CD8-positive, alpha-beta memory T cell (primary cell): ENCODE measurements at places on chromosomes 5 and 9.

DNA sequence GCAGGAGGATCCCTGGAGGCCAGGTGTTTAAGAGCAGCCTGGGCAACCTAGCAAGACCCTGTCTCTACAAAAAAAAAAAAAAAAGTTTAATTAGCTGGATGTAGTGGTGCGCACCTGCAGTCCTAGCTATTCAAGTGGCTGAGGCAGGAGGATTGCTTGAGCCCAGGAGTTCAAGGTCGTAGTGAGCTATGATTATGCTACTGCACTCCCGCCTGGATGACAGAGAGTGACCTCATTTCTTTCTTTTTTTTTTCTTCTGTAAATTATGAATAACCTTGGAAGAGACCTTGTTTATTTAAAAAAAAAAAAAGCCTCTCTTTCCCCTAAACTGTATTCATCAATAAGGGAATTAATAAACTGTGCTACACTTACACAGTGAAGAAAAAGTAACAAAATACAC, 43.6 kb upstream of the SLC30A5 start:
- H3K27ac ChIP-seq = no peak overlapping the region
- H3K4me1 ChIP-seq = no peaks in the 10 kb centered on the region
- no peaks in the 10 kb centered on the region for H3K36me3 ChIP-seq
- no peak for DNase-seq
- H3K4me3 ChIP-seq = no peak overlapping the region
- no peaks in the 10 kb centered on the region for H3K27me3 ChIP-seq

DNA sequence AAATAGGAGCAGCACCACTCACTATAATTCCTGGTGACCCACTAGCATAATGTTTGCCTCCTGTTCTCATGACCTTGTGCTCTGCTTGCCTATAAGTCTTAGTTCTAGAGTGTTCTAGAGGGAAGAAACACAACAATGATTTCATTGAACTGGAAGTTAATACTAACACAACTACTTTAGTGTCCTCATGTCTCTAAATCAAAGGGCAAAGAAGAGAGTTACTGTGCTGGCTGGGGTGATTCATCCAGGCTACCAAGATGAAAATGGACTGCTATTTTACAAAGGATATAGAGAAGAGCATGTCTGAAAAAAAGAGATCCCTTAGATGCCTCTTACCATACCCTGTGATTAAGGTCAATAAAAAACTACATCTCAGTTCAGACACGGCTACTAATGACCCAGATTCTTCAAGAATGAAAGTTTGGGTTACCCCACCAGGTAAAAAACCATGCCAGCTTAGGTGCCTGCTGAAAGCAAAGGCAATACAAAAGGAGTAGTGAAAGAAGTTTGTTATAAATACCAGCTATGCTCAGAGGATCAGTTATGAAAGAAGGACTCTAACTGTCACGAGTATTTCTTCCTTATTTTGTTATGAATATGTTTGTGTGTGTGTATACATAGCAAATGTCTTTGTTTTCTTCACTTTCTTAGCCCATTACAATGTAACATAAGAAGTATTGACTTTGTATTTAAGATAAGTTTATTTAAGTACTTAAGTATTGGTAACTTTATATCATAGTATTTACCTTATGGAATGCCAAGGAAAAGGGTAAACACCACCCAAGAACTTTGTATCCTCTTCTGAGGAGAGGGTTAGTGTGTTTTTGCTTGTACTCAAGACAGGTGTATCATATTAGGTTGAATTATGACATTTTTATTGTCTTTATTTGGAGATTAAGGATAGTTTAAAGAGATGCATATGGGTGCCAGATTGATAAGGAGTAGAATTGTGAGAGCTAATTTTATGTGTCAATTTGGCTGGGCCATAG, 314.1 kb upstream of the PTGER4 start:
- no peak overlapping the region for H3K27ac ChIP-seq
- no peaks in the 10 kb centered on the region for H3K4me1 ChIP-seq
- no peak overlapping the region for H3K4me3 ChIP-seq
- no peak for DNase-seq
- H3K36me3 ChIP-seq = no peaks in the 10 kb centered on the region

- H3K27me3 ChIP-seq = no peaks in the 10 kb centered on the region
- H3K36me3 ChIP-seq = no peaks in the 10 kb centered on the region
- H3K4me1 ChIP-seq = no peaks in the 10 kb centered on the region
- H3K4me3 ChIP-seq = no peak overlapping the region
- DNase-seq = no peak
- H3K27ac ChIP-seq = no peak overlapping the region
Observed at GRCh38 chr5:111734013-111734412, 23.0 kb downstream of the NREP start.

- H3K36me3 ChIP-seq = no peaks in the 10 kb centered on the region
- no peaks in the 10 kb centered on the region for H3K4me1 ChIP-seq
- no peak overlapping the region for H3K27ac ChIP-seq
- DNase-seq = no peak
Observed at GRCh38 chr9:108688051-108688450, 167.7 kb downstream of the ACTL7B start.

- H3K27ac ChIP-seq = no peak overlapping the region
- H3K4me1 ChIP-seq = no peaks in the 10 kb centered on the region
- H3K27me3 ChIP-seq = no peaks in the 10 kb centered on the region
- no peak for DNase-seq
Observed at GRCh38 chr5:16477541-16477940, 11.9 kb upstream of the ZNF622 start.

- no peak overlapping the region for H3K4me3 ChIP-seq
- H3K36me3 ChIP-seq = no peaks in the 10 kb centered on the region
- H3K4me1 ChIP-seq = no peaks in the 10 kb centered on the region
- DNase-seq = no peak
- H3K27me3 ChIP-seq = no peaks in the 10 kb centered on the region
Observed at GRCh38 chr5:168104350-168104749, 187.1 kb upstream of the WWC1 start.

DNA sequence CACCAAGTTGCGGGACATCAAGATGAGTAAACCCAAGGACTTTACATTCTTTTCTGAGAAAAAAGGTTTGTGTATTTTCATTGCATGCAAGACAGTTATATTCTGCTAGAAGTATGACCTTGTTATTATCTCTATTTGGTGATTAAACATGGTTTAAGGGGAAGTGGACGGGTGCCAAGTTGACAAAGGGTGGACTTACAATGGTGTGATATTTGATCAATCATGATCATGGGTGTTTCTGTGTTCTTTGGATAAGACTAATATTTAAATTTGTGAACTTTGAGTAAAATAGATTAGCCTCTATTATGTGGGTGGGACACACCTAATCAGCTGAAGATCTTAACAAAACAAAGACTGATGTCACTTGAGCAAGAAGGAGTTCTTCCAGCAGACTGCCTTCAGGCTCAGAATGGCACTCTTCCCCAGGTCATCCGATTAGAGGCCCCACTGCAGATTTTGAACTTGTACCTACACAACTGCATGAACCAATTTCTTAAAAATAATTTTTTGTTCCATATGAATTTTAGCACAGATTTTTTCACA, 782.9 kb downstream of the CDH12 start:
- no peak overlapping the region for H3K27ac ChIP-seq
- H3K27me3 ChIP-seq = no peaks in the 10 kb centered on the region
- no peaks in the 10 kb centered on the region for H3K36me3 ChIP-seq
- no peak for DNase-seq
- no peak overlapping the region for H3K4me3 ChIP-seq

DNA sequence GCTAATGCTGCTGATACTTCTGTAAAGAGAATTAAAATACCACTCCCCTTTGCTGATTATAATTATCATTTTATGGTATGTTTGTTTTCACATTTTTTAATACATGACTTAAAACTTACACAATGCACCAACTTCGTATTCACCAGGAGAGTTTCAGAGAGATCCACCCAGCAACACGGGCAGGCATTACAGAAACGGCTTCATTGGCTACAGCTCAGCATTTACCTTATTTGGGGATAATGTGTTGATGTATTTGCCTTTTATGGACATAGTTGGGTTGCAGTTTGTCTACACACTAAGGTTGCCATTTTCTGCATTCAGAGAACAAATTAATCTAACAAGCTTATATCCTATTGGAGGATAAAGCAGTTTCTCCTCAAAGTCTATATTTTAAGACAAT, 423.6 kb downstream of the PRDM9 start:
- H3K27me3 ChIP-seq = no peaks in the 10 kb centered on the region
- DNase-seq = no peak
- no peaks in the 10 kb centered on the region for H3K4me1 ChIP-seq
- H3K4me3 ChIP-seq = no peak overlapping the region

- H3K27me3 ChIP-seq = no peaks in the 10 kb centered on the region
- no peak for DNase-seq
- no peak overlapping the region for H3K4me3 ChIP-seq
- H3K27ac ChIP-seq = no peak overlapping the region
Observed at GRCh38 chr5:2333291-2333690, 418.2 kb downstream of the IRX2 start.

DNA sequence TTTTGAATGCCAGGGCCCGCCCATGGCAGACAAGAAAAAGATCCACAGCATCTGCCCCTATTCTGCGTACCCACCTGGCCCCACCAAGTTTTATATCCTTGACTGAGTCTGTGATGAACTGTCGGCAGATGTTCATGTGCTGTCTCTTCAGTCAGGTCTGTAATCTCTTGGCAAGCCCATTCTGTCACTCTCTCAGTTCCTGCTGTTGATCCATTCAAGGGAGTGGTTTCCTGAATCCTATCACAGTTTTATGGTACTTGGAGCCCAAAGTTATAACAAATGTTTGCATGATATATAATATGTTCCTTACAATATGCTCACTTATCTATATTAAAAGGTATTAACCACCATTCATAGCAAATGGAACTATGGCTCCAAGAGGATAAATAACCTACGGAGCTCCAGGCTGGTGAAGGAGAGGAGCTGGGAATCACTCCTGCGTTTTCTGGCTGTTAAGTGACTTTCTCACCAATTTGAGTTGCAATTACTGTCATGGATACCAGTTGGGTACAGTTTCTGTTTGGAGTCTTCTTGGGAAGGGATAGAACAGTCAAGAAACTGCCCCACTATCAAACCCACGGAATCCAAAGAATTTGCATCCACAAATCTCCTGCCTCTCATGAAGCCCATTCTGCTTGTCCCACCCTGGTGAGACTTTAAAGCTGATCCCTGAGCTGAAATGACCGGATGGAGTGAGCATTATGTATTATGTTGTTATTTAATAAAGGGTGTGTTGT, 103.4 kb upstream of the SPRY4 start:
- DNase-seq = no peak
- H3K4me1 ChIP-seq = peaks cover 39% of the 10 kb centered on the region
- H3K4me3 ChIP-seq = no peak overlapping the region
- no peak overlapping the region for H3K27ac ChIP-seq
- H3K27me3 ChIP-seq = no peaks in the 10 kb centered on the region

DNA sequence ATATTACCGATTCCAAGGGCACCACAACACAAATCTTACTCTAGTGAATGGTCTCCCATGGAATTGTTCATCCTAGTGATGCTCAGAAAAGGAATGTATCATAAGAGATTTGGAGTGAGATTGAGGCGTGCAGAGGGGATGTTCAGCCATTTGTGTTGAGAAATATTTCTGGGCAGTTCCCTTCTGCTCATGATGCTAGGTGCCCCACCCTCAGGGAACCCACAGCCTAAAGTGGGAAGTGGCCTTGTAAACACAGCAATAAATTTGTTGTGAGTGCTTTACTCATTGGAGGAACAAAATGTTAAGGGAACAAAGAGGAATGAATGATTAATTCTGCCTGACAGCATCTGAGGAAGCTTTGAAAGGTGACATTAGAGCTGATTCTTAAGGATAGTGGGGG, 129.9 kb downstream of the TLE4 start:
- H3K4me3 ChIP-seq = no peak overlapping the region
- no peaks in the 10 kb centered on the region for H3K27me3 ChIP-seq
- peaks cover 9% of the 10 kb centered on the region for H3K4me1 ChIP-seq
- DNase-seq = no peak
- H3K27ac ChIP-seq = no peak overlapping the region

DNA sequence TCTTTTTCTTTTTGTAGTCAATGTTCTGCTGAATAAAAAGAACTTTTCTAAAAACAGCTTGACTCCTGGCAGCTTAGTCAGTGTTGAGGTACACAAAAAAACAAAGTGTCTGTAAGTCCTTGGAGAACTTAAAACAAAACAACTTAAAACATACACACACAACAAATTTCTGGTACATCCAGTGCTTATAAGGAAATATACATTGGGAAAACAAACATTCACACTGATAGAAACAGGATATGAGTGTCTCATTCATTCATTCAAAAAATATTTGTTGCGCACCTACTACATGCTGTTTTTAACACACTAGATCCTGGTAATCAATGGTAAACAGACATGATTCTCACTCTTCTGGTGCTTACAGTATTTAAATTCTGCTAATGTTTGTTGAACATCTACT, 27.4 kb upstream of the MEGF9 start:
- no peaks in the 10 kb centered on the region for H3K4me1 ChIP-seq
- no peaks in the 10 kb centered on the region for H3K36me3 ChIP-seq
- no peak overlapping the region for H3K27ac ChIP-seq
- no peaks in the 10 kb centered on the region for H3K27me3 ChIP-seq
- DNase-seq = no peak

DNA sequence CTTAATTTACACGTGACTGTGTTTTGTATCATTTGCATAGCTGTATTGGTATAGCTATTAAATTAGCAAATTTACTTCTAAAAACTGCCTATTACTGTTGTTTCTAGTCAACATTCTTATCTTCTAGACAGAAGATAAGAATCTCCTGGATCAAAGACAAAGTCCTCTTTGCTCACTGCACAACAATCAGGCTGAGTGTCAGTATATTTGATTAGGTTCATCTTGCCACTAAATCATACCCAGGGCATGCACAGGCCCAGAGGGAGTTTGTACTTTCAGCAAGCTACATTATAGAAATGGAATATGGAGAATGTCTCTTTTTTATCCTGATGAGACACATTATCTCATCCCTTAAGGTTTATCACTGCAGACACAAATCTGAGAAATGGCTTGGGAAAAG, 579.1 kb downstream of the SLCO4C1 start:
- H3K4me3 ChIP-seq = no peak overlapping the region
- no peaks in the 10 kb centered on the region for H3K27me3 ChIP-seq
- no peaks in the 10 kb centered on the region for H3K4me1 ChIP-seq
- H3K27ac ChIP-seq = no peak overlapping the region
- no peak for DNase-seq
- no peaks in the 10 kb centered on the region for H3K36me3 ChIP-seq

- H3K4me1 ChIP-seq = peaks cover 36% of the 10 kb centered on the region
- no peak overlapping the region for H3K4me3 ChIP-seq
- H3K27ac ChIP-seq = no peak overlapping the region
- H3K36me3 ChIP-seq = no peaks in the 10 kb centered on the region
- DNase-seq = no peak
Observed at GRCh38 chr5:142844866-142845265, 74.7 kb downstream of the ARHGAP26 start.

DNA sequence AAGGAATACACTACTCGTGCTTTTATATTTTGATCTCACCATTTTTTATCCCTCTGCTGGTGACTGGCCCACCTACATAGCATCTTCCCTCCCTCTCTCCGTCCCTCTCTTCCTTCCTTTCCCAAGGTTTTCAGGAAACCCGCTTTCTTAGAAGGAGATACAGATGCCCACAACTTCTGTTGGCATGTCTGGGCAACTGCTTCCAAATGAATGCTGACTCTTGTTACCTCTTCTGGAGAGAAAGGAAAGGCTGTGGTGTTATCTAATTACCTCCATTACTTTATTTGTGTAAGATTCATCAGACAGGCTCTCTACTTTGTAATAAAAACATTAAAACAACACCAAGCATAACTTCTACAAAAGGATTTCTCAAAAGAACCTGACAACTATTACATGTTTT, 20.2 kb downstream of the FANCC start:
- H3K27ac ChIP-seq = no peak overlapping the region
- H3K4me3 ChIP-seq = no peak overlapping the region
- no peaks in the 10 kb centered on the region for H3K4me1 ChIP-seq
